ENCODE measurements at places on chromosomes 12 and 14.
A peak's percentile ranks its signal among the peaks of the same experiment; 100 is the strongest.

GRCh38 chr14:94653321-94653720 is 41.1 kb downstream of the SERPINA3 start:
- DNase-seq: no peak

GRCh38 chr14:72616811-72617210 is 277.1 kb downstream of the DPF3 start:
- no peak for DNase-seq

- no peak for DNase-seq
These were observed 39.3 kb downstream of the SETD3 start for GRCh38 chr14:99441157-99441870.

DNA sequence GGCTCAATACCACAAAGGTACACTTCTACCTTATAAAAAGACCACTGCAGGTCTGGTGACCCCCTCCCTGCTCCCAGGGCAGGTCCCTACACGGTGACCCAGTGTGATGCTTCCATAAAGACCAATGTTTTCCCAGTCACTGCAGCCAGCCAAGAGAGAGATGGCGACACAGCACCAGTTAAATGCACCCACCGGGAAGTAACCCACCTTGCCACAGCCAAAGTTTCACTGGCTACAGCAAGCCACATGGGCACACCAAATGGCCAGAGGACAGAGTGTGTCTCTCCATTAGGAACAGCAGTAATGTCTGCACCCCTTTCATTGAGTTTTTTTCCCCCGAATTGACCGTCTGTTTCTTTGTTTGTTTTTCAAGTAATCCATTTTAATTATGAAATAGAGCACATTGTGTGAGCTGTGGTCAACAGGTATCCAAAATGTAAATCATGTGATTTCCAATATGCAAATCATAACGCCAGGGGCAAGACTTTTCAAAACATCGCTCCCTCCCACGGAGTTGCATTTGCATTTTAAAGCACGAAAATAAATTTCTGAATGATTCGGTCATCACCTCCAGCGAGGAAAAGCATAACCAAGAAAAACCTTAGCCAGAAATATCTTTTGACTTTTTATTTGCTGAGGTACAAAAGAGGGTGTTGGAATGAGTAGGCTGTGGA is 48.9 kb upstream of the EML1 start:
- DNase-seq: no peak

DNA sequence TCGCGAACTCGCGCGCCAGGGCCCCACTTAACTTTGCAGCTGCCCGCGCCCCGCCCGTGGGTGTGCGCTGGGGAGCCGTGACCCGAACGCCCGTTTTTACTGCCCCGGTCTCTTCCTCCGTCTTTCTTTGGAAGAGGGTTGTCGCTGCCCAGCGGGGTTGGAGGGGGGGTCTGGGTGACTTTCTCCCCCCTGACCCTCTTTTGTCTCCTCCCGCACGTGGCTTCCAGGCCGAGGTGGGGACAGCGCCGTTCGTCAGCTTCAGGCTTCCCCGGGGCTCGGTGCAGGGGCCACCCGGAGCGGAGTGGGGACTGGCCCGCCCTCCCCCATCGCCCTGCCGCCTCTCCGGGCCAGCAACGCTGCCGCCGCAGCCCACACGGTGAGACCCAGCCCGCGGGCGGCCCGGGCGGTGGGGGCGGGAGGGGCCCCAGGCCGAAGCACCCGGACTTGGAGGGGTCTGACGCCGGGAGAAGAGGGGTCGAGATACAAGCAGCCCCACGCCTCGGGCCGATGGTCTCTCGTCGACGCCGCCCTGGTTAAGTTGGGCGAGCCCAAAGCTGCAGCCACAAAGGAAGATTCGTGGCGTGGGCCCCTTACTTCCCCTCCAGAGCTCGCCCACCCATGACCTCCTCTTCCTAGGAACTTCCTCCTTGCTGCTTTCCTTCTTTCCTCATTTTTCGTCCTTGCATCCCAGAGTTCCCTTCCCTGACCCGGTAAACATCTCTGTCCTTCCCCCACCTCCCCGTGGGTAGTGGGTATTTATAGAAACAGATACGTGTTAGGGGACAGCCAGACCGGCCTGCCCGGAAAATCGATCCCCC is 1.2 kb downstream of the DYRK2 start:
- DNase-seq: no peak

DNA sequence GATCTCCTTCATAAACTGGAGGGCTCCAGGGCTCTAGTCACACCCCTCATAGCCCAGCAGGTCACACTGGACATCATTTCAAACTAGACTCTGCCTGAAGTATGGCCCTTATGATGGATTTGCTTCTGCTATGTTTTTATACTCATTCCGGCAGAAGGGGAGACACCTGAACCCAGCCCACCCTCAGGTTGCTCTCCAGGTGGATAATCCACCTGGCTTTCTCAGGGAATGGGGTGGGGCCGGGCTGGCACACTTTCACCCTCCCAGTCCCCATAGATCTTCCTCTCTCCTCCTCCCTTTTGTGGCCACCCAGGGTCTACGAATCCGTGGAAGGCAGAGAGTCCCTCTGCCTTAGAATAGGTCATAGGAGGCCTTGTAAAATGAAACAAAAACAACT is 9.8 kb upstream of the KRT73 start:
- peak; percentile 5 for DNase-seq

DNA sequence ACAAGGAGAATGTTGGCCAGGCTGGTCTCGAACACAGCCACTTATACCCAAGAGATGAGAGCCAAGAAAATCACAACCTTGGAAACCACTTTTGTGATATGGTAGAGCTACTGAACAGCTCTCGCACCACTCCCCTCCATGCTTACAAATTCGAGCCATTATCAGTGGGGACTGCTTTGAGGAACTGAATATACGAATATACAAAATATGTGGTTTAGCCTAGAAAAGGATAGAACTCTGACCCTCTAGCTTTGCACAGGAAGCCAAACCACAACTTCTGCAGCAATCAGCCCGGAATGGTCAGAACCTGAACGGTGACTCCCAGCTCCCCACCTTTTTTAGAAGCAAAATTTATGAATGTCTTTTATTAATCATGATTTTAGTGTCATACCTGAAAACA is 129.8 kb upstream of the TMEM132C start:
- no peak for DNase-seq

- no peak for DNase-seq
These were observed 147.6 kb downstream of the DPF3 start for GRCh38 chr14:72745991-72746980.

DNA sequence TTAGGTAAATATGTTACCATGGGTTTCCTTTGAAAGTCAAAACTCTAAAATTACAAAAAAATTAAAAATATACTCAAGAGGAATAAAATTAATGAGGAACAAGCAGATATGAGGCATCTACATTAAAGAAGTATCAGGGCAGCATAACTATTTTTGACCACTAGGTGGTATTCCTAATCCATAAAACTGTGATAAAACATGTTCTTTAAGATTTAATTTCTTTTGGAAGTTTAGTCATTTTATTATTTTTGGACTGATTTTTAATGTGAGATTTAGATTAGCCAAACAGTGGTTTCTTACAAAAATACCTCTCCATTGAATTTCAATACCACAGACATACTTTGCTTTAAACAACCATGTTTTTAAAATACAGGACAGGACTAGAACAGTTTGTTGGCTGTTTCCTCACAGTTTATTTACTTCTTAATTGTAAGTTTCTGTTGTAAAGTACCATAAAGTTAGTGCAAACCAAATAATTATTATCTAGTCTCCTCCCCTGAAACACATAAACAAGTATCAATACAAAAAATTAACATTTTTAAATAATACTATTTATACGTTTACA is 49.8 kb downstream of the NTS start:
- DNase-seq: no peak

- no peak for DNase-seq
These were observed 1367.5 kb downstream of the AACS start for GRCh38 chr12:126432780-126433179.

DNA sequence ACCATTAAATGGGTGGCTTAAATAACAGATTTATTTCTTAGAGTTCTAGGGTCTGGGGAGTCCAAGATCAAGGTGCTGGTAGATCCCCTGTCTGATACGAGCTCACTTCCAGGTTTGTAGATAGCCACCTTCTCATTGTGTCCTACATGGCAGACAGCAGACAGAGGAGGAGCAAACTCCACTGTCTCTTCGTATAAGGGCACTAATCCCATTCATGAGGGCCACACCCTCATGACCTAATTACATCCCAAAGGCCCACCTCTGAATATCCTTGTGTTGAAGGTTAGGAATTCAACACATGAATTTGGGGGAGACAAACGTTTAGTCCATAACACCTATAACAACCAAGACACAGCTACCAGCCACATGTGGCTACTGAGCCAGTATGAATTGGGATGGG is 47.1 kb upstream of the PPP2R5C start:
- DNase-seq: no peak

GRCh38 chr14:54133896-54134295 is 177.3 kb upstream of the BMP4 start:
- no peak for DNase-seq

- DNase-seq: no peak
These were observed 24.9 kb upstream of the BICDL1 start for GRCh38 chr12:119964123-119964522.

DNA sequence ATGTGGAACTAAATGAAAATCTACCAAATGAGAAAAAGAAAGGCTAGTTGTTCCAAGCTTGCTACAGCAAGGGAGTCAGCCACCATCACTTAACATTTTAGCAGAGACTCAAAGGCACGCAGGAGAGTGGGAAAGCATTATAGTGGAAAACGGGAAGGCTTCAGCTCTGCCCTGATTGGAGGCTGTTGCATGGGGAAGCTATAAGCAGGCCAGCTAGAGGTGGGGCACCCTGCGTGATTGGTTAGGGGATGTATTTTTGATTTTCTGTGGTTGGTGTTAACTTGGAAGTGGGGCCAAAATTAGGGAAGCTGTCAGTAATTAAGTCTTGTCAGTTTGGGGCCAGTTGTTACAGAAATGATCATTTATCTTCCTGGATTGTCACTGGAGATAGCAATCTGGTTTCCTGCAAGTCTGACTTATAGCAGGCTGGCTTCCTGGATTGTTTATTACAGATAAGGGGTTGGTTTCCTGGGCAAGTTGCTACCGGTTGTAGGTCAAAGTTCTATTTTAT is 93.9 kb downstream of the FAR2 start:
- no peak for DNase-seq

DNA sequence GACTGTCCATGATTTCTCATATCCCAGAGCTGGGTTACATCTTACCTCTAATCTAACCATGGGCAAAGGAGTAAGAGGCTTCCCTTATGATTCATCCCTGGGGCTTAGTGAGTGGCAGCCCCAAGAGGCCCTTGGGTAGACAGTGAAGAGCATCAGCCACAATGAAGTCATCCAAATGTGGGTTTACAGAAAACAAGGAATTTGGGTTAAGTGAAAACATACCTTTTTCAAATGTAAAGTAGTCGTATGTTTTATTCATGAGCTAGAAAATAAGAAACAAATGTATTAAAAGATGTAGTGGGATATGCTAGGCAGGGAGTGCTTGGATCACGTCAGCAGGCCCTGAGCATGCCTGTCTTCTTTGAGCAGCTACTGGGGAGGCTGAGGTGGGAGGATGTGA is 54.0 kb upstream of the ELK3 start:
- DNase-seq: no peak

DNA sequence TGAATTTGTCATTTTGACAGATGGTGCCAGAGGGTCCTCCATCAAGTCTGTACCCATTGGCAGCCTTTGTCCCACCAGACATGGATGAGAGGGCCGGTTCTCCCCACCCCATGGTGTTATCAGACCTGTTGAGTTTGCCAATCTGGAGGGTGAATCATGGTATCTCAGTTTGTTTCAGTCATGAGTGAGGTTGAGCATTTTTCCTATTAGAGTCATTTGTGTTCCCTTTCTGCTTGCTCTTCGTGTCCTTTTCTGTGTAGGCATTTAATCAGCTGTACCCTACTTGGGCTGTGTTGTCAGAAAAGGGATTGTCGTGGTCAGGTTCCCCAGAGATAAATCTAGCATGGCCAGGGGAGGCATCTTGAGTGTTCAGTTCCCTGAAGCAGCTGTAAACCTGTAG is 30.5 kb downstream of the SLC24A4 start:
- no peak for DNase-seq

DNA sequence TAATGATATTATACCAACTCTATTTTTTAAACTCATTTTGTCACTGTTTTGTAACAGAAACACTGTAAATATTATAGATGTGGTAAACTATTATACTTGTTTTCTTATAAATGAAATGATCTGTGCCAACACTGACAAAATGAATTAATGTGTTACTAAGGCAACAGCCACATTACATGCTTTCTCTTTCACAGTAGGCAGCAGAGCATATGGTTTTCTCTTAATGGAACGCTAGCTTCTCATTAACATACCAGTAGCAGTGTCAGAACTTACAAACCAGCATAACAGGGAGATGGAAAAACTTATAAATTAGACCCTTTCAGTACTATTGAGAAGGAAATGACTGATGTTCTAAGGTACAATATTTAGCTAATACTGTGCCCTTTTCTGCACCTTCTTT is 398.8 kb downstream of the PRKD1 start:
- DNase-seq: no peak

DNA sequence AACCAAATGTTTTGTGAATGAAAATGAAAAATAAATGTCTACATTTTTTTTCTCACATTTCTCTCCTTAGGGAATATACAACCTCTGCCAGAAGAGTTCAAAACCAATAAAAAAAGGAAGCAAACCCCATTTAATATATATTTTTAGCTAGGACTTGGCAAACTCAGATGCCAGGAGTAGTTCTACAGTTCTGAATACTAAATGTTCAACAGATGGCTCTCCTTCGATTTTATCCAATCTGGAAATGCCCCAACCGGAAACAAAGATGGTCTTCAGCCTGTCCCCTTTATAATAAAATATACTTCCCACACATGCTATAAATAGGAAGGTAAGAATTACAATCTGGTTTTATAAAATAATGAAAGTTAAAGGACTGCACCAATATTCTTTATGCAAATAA is 330.4 kb downstream of the MDGA2 start:
- DNase-seq: no peak

GRCh38 chr12:14256555-14257169 is 108.8 kb upstream of the ATF7IP start:
- peak; percentile 53 for DNase-seq

GRCh38 chr12:132300789-132301722 is 28.3 kb downstream of the GALNT9 start:
- DNase-seq: no peak

- DNase-seq: no peak
These were observed 46.0 kb upstream of the PLBD1 start for GRCh38 chr12:14613718-14614117.

- DNase-seq: peak; percentile 64
These were observed at the start of gene PPP4R4 for GRCh38 chr14:94173885-94174603. Gene PPP4R4 (plus strand): TSS chr14:94174322. CDS start chr14:94174466, 144 bp downstream.

- no peak for DNase-seq
These were observed 18.0 kb upstream of the LDHB start for GRCh38 chr12:21675641-21676040.

Data from breast epithelium (tissue), 4 donors.